WERI-Rb-1 (cell line): ENCODE measurements at places on chromosomes 2 and 18.

GRCh38 chr2:226788064-226788463 lies 11.6 kb downstream of the IRS1 start:
- DNase-seq = no peak

GRCh38 chr2:169303579-169304305 lies 58.6 kb downstream of the LRP2 start:
- DNase-seq = no peak

- DNase-seq = no peak
Measured at GRCh38 chr18:9810299-9810698, 75.5 kb upstream of the TXNDC2 start.

DNA sequence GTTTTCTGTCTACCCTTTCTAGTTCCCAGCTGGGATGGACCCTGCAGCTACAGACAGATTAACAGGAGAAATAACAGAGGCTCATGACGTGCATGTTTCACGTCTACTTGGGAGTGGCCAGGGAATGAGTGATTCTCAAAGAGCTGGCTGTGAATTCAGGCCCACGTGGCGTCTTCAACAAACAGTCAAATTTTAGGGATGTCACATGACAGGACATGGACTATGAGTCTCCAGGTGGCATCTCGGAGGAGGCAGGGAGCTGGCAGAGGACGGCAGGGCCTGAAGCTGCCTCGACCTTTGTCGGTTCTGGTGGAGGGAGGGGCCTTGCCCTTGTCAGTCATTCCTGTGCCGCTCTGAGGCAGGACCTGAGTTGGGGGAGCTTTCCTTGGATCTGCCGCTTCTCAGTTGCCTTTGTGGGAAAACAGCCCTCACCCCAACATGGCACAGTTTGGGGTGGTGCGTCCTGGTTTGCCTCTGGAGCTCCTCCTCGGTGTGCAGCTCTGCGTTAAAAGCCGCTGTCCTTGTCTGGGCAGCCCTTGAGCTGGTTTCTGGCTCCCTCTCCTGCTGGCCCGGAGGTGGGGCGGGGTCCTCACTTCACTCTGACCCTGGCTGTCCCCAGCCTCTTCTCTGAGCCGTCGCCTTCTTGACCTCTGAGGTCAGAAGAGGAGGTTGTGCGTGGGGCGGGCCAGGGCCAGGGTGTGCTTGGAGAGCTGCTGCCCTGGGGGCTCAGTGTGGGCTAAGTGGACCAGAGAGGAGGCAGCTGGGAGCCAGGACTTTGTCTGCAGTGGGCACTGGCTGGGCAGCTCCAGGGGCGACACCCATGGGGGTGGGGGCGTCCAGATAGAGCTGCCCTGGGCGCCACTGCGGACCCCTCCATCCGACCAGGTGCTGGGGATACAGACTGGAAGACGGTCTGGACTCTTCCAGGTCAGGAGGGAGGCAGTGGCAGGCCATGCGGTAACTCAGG lies 12.1 kb upstream of the GAL3ST2 start:
- DNase-seq = no peak

GRCh38 chr18:77103187-77103850 lies 29.3 kb downstream of the MBP start:
- no peak for DNase-seq
